ENCODE measurements at places on chromosomes 7 and 10. TPM values are rescaled to one million over a fixed set of nuclear protein-coding genes. Genes with fewer than 3 reads are reported as not detected.

The IKZF1 gene
- total RNA-seq, result 7.8 TPM

The TSPAN33 gene
- total RNA-seq, result 9.5 TPM

The PNLIPRP3 gene
- not detected for total RNA-seq

The WASL gene
- total RNA-seq, result 56.3 TPM

The C7orf57 gene
- 0.21 TPM for total RNA-seq

The CCDC172 gene
- total RNA-seq, result not detected

The WEE2 gene
- total RNA-seq, result 0.42 TPM

The PIK3AP1 gene
- 6.6 TPM for total RNA-seq

The DRGX gene
- total RNA-seq, result 0.26 TPM

The ADAM8 gene
- total RNA-seq, result 3.0 TPM

The FGL2 gene
- 222 TPM for total RNA-seq

The ARMC3 gene
- total RNA-seq, result 0.21 TPM

The TCTN3 gene
- 32.1 TPM for total RNA-seq

The METTL2B gene
- total RNA-seq, result 32.5 TPM

The RARRES2 gene
- 86.2 TPM for total RNA-seq

The METTL27 gene
- 2.9 TPM for total RNA-seq

The UBE2H gene
- total RNA-seq, result 86.3 TPM

The CHN2 gene
- 14.5 TPM for total RNA-seq

The FGFR2 gene
- 61.9 TPM for total RNA-seq

The PAPSS2 gene
- 40.2 TPM for total RNA-seq

The PTPRE gene
- 15.9 TPM for total RNA-seq

The HOXA5 gene
- 12.5 TPM for total RNA-seq

The PDK4 gene
- 16.4 TPM for total RNA-seq

The EFCAB10 gene
- not detected for total RNA-seq

The TNS3 gene
- 71.3 TPM for total RNA-seq

The CYP26C1 gene
- total RNA-seq, result not detected

The AEBP1 gene
- 57.2 TPM for total RNA-seq

The SPDYE6 gene
- not detected for total RNA-seq

The CTAGE8 gene
- 0.79 TPM for total RNA-seq

The ACBD7 gene
- 5.2 TPM for total RNA-seq

The EVX1 gene
- 1.1 TPM for total RNA-seq

Measured in urinary bladder (tissue), 4 donors.